Mesenchymal stem cell (in vitro differentiated cells and primary cell): ENCODE measurements at places on chromosomes 1 and 21.

GRCh38 chr1:243508303-243508713 is 252.5 kb downstream of the SDCCAG8 start:
- no peak for DNase-seq

DNA sequence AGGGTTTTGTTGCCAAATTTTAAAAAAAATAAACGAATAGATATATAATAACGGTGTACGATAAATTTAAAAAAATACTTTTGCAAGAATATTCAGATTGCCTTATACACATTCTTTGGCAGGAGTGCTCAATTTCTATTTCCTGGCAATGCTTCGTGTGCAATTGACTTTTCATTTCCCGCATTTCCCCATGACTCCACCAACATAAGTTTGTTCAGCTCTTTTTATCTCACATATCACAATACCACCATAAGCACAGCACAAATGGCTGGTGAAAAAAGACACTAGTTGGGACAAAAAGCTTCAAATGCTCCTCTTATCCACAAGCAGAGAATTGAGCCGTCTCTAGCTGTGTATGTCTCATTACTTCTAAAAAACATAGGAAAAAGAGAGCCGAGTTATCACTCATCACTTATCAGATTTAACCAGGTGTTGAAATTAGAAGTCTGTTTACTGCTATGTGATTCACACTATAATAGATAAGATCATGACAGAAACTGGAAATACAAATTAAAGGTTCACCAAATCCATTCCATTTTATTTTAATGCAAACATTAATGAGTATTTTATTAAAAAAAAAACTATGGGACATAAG is 28.9 kb upstream of the RGS1 start:
- DNase-seq: no peak

DNA sequence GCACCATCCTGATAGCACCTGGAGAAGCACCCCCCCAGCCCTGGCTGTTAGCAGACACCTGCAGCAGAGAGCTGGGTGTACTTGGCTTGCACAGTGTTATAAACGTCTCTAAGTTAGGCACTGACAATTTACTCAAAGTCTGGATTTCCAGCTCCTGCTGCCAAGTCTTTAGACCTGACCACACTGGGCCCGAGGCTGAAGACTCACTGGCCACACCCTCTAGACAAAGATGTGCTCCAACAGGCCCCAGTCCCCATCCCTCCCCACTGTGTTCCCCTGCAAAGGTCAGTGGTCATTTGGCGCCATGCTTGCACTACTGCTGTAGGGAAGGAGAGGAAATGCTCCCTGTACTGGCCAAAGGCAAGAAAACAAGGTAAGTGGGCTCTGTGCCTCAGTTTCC is 31.1 kb downstream of the PADI6 start:
- no peak for DNase-seq

DNA sequence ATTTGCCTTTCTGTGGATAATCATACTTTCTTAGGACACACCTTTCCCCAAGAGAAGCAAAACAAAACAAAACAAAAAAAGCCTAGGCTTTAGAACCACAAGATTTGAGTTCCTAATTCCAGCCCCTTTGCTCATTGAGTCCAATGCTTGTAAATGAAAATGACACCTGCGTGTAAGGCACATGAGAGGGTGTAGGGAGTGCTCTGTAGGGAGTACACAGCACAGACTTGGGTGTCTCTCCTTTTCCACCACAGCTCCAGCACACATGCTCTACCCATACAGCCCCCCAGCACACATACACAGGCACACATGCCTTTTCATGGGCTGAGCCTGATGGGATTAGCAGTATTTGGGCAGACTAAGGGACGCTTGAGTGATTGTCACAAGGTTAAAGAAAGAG is 9.2 kb upstream of the NGF start:
- no peak for DNase-seq

DNA sequence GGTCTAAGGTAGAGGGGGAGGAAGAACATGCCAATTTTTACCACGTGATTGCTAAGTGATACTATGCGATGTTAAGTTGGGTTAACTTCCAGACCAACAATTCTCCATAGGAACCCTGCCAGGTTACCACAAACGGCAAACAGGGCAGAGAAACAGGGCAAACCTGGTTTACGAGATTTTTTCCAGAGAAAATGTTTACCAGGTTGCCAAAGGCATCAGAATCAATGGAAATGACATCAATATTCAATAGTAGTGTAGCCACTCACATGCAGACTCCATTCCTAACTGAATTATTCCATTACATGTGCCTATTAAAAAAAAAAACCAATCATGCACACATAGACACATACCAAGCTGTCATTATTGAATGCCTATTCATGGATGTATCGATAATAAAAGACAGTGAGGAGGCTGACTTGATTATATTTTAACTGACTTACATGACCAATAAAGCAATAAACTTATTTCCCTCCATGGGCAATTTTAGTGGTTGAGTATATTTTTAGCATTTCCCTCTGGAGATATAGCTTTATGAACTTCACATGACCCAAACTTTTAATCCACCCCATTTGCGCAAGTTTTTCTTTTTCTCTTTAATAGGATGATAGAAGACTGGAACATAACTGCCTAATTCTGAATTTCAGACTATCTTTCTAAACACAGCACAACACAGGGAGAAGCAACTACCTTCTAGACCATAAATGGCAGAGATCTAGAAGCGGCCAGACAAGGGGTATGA is 40.5 kb upstream of the KCNE1 start:
- peak; percentile 19 for DNase-seq

GRCh38 chr21:33360281-33360680 is 35.5 kb downstream of the IFNAR1 start:
- DNase-seq: no peak

GRCh38 chr1:77057994-77058585 is 161.1 kb downstream of the PIGK start:
- DNase-seq: no peak

- DNase-seq: peak; percentile 71
These were observed 116.2 kb upstream of the FGGY start for GRCh38 chr1:59180735-59181134.

DNA sequence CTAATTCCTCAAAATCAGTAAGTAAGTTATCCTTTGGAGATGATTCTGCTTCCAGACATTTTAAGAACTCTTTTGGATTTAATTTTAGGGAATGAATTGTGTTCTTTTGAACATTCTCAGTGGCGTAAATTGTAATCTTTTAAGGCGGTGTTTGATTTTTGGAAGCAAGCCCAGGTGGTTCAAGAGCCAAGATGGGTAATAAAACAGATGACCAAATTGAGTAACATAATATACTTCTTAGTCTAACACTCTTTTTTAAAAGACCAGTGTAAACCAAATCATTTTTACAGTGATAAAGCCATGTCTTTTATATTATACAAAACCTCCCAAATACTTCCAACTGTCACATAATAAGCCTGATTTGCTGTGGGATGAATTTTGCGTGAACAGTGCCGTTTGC is 133.8 kb downstream of the LRRC40 start:
- no peak for DNase-seq

DNA sequence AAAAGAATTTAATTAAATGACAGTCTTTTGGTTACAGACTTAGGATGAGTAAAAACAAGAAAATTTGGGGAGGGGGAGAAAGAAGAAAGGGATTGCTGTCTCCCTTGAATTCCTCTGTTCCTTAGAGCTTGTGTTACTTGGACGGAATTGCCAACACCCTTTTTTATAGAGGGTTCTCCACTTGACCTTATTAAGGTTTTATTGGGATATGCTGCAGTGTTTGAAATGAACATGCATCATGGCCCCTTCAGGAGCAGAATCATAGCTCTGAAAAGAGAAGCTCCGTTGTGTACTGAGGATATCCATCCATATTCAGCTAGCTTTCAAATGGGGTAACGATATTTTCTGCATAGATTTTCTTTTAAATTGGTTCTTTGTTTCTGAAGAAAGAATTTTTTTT is 48.2 kb upstream of the DNASE2B start:
- DNase-seq: no peak

GRCh38 chr21:36929622-36930021 is 36.8 kb downstream of the HLCS start:
- no peak for DNase-seq

GRCh38 chr1:230509281-230509977 is 83.3 kb upstream of the PGBD5 start:
- DNase-seq: peak; percentile 93

- DNase-seq: peak; percentile 44
These were observed 13.5 kb upstream of the KCNA2 start for GRCh38 chr1:110619412-110620249.

- DNase-seq: no peak
These were observed 1.2 kb upstream of the PPOX start for GRCh38 chr1:161164901-161165610.

- DNase-seq: no peak
These were observed 30.0 kb downstream of the MIS18A start for GRCh38 chr21:32248571-32249461.
